ENCODE measurements at places on chromosomes 12 and 14.
A peak's percentile ranks its signal among the peaks of the same experiment; 100 is the strongest.

DNA sequence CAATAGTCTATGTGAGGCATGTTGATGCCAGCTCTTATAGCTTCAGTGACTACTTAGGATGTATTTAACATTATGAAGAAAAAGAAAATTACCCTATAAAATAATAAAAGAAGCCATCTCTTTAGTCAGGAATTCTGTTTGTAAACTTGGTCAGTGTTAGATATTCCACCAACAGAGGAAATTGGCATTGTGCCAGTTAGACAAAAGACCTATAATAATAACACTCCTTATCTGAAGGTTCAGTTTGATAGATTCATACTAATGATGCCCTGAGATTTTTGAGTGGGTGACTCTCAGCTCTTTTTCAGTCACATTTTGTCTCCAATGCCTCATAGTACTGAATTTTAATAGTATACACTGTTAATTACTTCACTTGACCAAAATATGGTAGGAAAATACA lies 6.6 kb downstream of the SYT10 start:
- no peak for DNase-seq

DNA sequence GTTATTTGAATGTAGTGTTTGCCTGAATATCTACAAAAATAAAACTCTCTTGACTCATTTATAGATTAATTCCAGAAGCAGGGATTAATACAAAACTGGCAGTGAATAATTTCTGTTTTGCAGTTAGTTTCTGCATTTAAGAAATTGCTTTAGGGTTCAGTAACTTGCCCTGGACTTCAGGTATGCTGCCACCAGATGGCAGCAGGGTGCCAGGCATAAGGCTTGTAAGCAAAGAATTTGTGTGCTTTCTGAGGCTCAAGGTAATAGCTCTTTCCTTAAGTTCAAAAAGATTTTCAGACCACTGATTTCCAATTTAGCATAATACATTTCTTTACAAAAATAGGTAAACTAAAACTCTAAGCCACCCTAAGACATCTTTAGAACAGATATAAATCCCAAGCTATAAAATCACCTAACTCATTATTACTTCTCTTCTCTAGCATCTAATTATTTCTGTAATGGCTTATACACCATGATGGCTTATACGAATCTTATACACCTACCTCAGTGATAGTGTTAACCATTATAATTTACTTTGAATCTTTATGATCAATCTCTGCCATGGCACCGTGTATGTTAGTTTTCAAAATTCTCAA lies 398.3 kb downstream of the APAF1 start:
- DNase-seq, result peak; percentile 81

DNA sequence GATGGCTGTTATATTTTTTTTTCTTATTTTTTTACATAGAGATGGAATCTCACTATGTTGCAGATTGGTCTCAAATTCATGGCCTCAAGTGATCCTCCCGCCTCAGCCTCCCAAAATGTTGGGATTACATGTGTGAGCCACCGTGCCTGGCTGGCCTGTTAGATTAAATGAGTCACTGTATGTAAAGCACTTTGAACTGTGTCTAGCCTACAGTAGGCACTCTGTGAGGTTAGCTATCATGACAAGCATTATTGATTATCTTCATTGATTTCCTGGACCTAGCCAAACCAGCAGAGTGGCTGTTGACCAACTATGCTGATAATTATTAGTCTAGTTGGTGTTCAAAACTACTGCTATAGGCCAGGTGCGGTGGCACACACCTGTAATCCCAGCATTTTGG lies 42.6 kb downstream of the ARF6 start:
- no peak for DNase-seq

DNA sequence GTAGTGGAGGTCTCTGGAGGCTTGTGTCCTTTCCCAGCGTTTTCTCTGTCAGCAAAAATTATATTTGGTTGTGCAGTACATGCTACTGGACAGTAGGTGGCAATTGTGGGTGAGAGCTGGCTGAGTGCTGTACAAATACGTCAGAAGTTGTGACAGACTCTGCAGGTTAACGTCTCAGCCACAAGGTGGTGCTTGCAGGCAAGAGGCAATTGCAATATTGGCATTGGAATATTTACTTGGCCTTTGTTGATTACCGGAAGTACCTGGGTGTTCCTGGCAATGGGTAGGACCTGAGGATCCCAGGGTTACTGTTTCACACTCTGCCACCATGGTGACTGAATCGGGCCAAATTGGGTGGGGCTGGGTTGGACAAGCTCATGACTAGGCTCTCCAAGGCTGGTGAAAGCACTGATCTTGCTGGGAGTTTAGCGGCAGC lies 333.9 kb upstream of the LMO3 start:
- DNase-seq, result peak; percentile 90

DNA sequence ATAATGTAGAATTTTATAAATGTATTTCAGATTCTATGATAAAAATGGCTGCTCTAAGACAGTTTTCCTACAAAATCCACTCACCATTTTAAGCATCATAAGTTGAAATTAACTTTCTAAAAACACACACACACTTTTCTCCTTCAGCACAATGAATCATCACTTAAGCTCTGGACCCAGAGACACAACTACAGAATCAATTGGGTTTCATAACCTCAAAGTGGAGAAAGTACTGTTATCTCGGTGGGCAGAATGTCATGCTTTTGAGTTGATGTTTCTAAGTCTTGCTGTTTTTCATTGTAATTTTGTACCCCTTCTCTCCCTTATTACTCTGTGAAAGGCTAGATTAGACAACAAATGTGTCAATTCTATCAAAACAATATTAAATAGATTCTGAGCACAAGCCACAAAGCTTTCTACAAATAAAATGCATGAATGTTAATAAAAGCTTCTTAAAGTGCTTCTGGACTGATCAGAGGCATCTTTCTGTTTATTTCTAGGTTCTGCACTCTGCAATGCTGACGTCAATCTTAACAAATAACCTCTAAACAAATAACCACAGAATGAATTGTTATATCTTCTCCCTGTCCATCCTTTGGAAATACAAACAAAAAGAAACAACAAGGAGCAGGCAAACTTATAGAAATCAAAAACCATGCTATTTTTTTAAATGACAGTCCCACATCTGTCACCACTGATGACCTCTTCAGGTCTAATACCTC lies 8.2 kb downstream of the IPO8 start:
- DNase-seq, result no peak

DNA sequence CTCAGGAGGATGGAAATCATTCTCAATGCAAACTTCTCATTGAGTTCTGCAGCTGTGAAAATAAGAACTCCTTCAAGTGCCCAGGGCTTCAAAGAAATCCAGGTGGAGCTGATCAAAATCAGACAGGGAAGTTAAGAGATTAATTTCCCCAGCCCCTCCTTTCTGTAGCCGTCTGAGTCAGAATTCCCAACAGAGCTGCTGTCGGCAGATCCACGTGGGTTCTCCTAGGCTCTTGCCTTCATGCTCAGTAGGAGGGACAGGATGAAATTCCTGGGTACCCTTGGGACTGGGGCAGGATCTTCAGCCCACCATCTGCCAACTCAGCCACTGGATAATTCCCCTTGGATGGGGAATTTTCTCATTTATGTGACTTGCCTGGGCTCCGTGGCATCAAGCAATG lies 13.3 kb downstream of the TGFB3 start:
- peak; percentile 80 for DNase-seq

GRCh38 chr12:66077542-66077941 lies 53.0 kb downstream of the LLPH start:
- DNase-seq, result no peak

DNA sequence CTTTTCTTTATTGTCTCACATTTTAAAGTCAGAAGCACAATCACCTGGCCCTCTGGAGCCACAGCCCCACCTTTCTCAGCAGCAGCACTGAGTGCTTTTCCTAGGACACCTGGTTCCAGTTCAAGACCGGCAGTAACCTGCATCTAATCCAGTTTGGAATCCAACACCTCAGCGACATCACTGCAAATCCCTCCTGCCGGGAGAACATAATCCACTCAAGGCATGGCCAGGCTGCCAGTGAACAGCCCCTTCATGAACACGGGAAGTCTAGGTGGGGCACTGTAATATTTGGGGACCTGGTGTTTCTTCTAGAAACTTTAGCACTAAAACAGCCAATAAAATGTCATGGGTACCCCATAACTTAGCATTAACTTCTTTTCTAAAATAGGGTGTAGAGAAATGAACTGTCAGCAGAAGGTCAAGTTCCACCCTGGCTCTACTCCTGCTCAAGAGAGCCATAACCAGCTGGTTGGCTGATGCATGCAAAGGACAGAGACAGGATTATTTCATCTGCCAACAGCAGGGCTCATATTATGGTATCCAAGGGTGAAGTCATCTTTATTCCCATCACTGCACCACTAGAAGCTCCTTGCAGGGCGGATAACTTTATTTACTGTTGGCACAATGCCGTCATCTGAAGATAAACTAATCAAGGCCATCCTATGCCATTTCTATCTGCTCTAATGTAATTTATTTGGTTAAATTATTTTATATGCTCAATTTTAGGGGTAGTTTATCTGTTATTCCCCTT lies 76.7 kb downstream of the TTC7B start:
- DNase-seq, result peak; percentile 80

DNA sequence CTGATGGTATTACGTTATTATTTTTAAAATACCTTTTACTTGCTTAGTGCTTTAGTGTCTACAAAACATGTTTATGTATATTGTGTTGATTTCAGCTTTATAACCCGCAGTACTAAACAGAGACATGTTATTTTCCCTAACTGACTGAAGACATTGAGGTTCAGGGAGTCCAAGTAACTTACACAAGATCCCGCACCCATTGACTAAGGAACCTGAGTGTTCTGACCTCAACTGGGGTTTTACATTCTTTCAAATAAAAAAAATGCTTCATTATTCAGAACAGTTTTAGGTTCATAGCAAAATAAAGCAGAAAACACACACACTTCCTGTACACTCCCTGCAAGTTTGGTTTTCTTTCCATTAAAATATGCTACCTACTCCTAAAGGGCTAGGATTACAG lies 60.4 kb upstream of the METAP2 start:
- DNase-seq, result no peak

DNA sequence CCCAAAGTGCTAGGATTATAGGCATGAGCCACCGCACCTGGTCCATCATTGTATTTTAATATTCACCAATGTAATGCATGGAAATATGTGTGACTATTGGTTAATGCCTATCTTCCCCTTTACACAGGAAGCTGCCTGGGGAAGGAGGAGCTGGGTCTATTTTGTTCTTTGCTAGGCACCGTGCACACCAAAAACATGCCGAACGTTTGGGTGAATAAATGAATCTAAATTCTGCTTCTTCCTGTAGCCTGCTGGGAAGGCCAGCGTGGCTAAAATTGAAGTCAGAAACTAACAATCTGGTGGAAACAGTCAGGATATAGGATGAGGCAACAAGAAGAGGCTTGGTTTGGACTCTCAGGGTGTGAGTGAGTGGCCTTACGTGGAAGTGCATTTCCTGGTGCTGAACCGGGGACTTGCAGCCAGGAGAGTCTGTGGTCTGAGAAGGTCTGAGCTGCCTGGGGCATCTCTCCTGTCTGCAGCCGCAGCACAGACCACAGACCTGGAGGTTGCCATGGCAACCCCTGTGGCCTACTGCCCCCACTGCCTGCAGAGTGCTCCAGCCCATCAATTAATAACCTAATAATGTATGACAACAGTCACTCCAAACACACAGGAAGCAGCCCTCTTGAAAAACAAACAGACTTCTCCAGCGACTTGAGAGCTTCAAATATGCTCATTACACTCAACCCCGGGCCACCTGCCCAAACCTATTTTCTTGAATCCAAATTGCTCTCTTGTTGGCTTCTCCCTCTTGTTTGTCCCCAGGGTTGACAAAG lies 5.5 kb upstream of the GPR68 start:
- DNase-seq, result peak; percentile 27

GRCh38 chr14:96631030-96631429 lies 128.8 kb downstream of the PAPOLA start:
- no peak for DNase-seq

- no peak for DNase-seq
Measured at GRCh38 chr12:10151621-10152020, 20.3 kb downstream of the OLR1 start.

DNA sequence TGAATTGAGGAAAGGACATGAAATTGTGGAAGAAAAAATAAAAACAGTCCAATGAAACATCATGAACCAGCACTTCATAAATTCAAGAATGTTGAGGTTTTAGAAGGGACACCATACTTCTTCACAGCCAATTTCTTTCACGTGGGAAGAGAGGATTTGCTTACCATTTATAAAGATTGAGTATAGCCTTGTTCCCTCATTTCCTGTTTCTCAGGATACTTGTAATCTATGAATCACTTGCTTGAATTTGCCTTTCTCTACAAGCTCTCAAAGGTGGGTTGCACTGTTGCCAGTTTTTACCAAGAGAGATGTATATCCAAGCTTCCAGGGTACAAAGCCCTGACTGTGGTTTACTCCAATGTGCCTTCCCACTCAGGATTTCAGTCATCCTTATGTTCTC lies 116.1 kb downstream of the DUSP6 start:
- no peak for DNase-seq

GRCh38 chr14:21852061-21852664 lies 178.5 kb upstream of the OR4E1 start:
- DNase-seq, result peak; percentile 96

- DNase-seq, result no peak
Measured at GRCh38 chr12:73798523-73798922, 739.1 kb upstream of the ATXN7L3B start.

DNA sequence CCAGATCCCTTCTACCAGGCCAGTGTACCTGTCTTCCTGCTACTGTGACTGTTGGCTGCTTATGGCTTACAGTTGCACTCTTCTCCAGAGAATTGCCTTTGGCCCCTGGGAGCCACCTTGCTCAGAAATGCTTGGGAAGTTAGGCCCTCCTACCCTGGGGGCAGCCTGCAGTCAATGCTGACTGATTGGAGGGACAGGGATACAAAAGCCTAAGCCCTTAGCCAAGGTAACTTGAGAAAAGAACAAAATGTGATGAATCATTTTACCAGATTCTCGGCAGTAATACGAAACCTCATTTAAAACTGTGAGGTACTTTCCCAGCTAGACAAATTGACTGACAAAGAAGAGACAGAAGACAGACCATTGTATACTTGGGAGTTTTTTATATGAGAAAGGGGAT lies 47.3 kb downstream of the PTCSC3 start:
- no peak for DNase-seq

- DNase-seq, result no peak
Measured at GRCh38 chr12:13340149-13340548, 143.6 kb downstream of the EMP1 start.

GRCh38 chr14:67436006-67436866 lies 24.3 kb upstream of the PLEK2 start:
- peak; percentile 89 for DNase-seq

GRCh38 chr14:50318031-50318626 lies 6.0 kb downstream of the DMAC2L start:
- peak; percentile 14 for DNase-seq

DNA sequence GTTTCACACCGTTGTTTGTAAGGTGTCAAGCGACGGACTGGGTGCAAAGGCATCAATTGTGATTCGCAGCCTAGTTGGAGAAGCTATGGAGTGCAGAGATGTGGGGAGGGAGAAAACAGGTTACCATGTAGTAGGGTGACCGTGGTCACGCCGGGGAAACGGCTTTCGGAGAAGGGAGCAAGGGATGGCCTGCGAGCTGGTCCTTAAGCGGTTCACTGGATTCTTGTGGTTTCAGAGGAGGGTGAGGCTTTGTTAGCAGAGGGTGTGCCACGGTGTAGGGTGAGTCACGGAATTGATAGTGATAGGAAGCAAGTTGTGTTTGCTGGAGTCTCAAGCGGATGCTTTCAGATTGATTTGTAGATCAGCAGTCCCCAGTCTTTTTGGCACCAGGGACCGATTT lies 2.3 kb downstream of the PIWIL1 start:
- no peak for DNase-seq

- no peak for DNase-seq
Measured at GRCh38 chr14:89669193-89669592, 252.2 kb upstream of the FOXN3 start.

All from NCI-H82 (cell line).